ENCODE measurements at places on chromosomes 5 and 9. TPM values are rescaled to one million over a fixed set of nuclear protein-coding genes. Genes with fewer than 3 reads are reported as not detected.

The DMRT2 gene
- not detected for total RNA-seq

The C9orf50 gene
- total RNA-seq, result not detected

The C7 gene
- total RNA-seq, result 3.6 TPM

The ERGIC1 gene
- total RNA-seq, result 120 TPM

The PCDHA13 gene
- 0.05 TPM for total RNA-seq

The SLC22A4 gene
- total RNA-seq, result 2.5 TPM

The RASGRF2 gene
- not detected for total RNA-seq

The HAVCR2 gene
- 0.37 TPM for total RNA-seq

The DAB2IP gene
- 6.6 TPM for total RNA-seq

The NEURL1B gene
- total RNA-seq, result 3.8 TPM

The SLCO6A1 gene
- 0.16 TPM for total RNA-seq

The NEK6 gene
- total RNA-seq, result 84.7 TPM

The CD274 gene
- total RNA-seq, result 0.78 TPM

The GRM6 gene
- total RNA-seq, result not detected

The PTTG1 gene
- total RNA-seq, result 24.6 TPM

The MCIDAS gene
- total RNA-seq, result not detected

The PRDM9 gene
- total RNA-seq, result not detected

The RUSC2 gene
- total RNA-seq, result 39.8 TPM

The FNBP1 gene
- total RNA-seq, result 18.2 TPM

The RNF208 gene
- 0.21 TPM for total RNA-seq

The CARD9 gene
- 0.91 TPM for total RNA-seq

The LCN10 gene
- not detected for total RNA-seq

The TAL2 gene
- 2.6 TPM for total RNA-seq

The DND1 gene
- total RNA-seq, result 0.52 TPM

The IL9 gene
- total RNA-seq, result not detected

The SLC25A2 gene
- total RNA-seq, result 0.43 TPM

The OCLN gene
- total RNA-seq, result 0.10 TPM

The TOR1B gene
- 25.4 TPM for total RNA-seq

The DPM2 gene
- total RNA-seq, result 12.6 TPM

The DDX31 gene
- 14.3 TPM for total RNA-seq

The ITK gene
- not detected for total RNA-seq

The FLT4 gene
- total RNA-seq, result 0.75 TPM

The NMUR2 gene
- total RNA-seq, result not detected

The NUDCD2 gene
- total RNA-seq, result 10.7 TPM

The MVB12B gene
- 4.9 TPM for total RNA-seq

The HSPB3 gene
- 498 TPM for total RNA-seq

The RGS7BP gene
- not detected for total RNA-seq

The INPP5E gene
- total RNA-seq, result 8.3 TPM

The OTULINL gene
- 0.16 TPM for total RNA-seq

The ACTBL2 gene
- total RNA-seq, result not detected

The WNK2 gene
- total RNA-seq, result not detected

The PCDHGB3 gene
- total RNA-seq, result 1.8 TPM

The CTXN3 gene
- not detected for total RNA-seq

The NR2F1-AS1 gene
- total RNA-seq, result 3.2 TPM

The OR1B1 gene
- total RNA-seq, result not detected

The PCDHB12 gene
- 5.4 TPM for total RNA-seq

The ABLIM3 gene
- total RNA-seq, result 126 TPM

The TMEM203 gene
- total RNA-seq, result 39.2 TPM

The IL33 gene
- not detected for total RNA-seq

The AFAP1L1 gene
- 239 TPM for total RNA-seq

The ALDOB gene
- not detected for total RNA-seq

The ITGA2 gene
- total RNA-seq, result 0.31 TPM

The TMEM252 gene
- not detected for total RNA-seq

The FAM200C gene
- 7.8 TPM for total RNA-seq

Data from myocyte (in vitro differentiated cells).